ENCODE measurements at places on chromosomes 5 and 9. TPM values are rescaled to one million over a fixed set of nuclear protein-coding genes. Genes with fewer than 3 reads are reported as not detected.

DNA sequence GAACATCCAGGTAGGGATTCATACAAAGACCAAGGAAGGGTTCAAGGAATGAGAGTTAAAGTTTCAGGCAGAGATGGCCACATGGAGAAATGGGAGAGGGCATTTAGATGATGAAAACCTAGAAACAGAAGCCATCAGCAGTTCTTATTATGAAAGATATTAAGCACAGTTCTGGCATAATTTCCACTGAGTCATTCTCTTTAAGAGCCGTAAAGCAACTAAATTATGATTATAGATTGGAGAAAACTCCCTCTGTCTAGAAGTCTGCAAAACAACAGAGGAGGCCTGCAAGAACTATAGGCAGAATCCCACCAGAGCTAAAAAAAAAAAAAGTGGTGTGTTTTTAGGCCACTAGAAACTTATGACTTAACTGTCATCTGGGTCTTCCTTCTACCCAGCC, 157.1 kb upstream of the MPDZ start:
- no peak overlapping the region for H3K4me3 ChIP-seq
- H3K36me3 ChIP-seq, result no peaks in the 10 kb centered on the region

GRCh38 chr5:25006237-25006636, 361.5 kb upstream of the CDH10 start:
- H3K27me3 ChIP-seq, result no peaks in the 10 kb centered on the region
- DNase-seq, result no peak
- H3K4me3 ChIP-seq, result no peak overlapping the region
- H3K4me1 ChIP-seq, result no peaks in the 10 kb centered on the region
- no peak overlapping the region for H3K27ac ChIP-seq
- H3K36me3 ChIP-seq, result no peaks in the 10 kb centered on the region

DNA sequence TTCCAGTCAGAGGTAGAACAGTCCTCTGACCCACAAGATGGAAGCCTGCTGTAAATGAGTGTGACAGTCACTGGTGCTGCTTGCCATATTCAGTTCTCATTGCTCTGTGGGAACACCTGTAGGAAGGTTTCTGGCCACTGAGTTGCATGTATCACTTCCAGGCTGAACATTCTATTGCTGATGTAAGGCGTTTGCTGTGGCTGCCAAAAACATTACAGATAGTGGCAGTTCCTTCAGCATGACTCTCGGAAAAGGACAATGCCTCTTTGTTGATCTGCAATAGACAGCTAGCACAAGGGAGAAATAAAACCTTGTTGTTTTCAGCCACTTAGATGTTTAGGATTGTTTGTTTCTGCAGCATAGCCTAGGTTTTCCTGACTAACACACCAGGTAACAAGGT, 217.2 kb downstream of the AGTPBP1 start:
- no peaks in the 10 kb centered on the region for H3K4me1 ChIP-seq
- no peak overlapping the region for H3K27ac ChIP-seq
- H3K27me3 ChIP-seq, result no peaks in the 10 kb centered on the region
- no peak overlapping the region for H3K4me3 ChIP-seq
- DNase-seq, result no peak
- H3K36me3 ChIP-seq, result no peaks in the 10 kb centered on the region

GRCh38 chr5:154395407-154396106, 50.2 kb upstream of the SAP30L start:
- no peaks in the 10 kb centered on the region for H3K4me1 ChIP-seq
- H3K36me3 ChIP-seq, result no peaks in the 10 kb centered on the region
- H3K4me3 ChIP-seq, result no peak overlapping the region

DNA sequence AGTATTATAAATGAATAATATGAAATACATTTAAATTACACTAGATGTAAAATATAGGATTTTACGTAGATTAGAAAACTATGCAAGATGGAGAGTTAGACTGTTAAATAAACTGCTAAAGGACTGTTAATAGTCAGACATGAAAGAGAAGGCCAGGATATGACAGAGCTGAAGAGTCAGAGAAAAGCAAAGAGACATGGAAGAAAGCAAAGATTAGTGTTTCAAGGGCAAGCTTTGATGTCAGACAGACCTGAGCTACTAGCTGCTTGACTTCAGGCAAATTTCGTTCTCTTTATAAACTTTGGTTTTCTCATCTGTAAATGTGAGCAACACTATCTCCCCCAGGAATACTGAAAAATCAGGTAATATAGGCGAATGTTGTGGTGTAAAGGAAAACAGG, 161.3 kb downstream of the RAPGEF6 start:
- H3K27ac ChIP-seq, result no peak overlapping the region
- no peaks in the 10 kb centered on the region for H3K27me3 ChIP-seq
- H3K36me3 ChIP-seq, result peaks cover 1% of the 10 kb centered on the region
- H3K4me3 ChIP-seq, result no peak overlapping the region

DNA sequence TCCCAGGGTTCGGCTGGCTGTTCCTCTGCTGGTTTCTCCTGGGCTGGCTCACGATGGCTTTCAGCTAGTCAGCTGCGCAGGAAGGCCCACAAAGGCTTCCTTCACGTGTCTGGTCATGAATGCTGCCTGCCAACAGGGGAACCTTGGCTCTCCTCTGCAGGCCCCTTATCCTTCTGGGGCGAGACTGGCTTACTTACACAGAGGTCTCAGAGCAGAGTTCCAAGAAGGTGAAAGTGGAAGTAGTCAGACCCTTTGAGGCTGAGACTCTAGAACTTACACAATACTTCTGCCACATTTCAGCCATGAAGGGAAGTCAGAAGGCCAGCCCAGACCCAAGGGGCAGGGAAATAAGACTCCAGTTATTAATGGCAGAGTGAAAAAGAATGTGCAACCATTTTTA, 99.5 kb downstream of the LHFPL2 start:
- H3K4me1 ChIP-seq, result peaks cover 18% of the 10 kb centered on the region
- peaks cover 3% of the 10 kb centered on the region for H3K36me3 ChIP-seq
- H3K27me3 ChIP-seq, result no peaks in the 10 kb centered on the region
- DNase-seq, result no peak
- no peak overlapping the region for H3K27ac ChIP-seq

DNA sequence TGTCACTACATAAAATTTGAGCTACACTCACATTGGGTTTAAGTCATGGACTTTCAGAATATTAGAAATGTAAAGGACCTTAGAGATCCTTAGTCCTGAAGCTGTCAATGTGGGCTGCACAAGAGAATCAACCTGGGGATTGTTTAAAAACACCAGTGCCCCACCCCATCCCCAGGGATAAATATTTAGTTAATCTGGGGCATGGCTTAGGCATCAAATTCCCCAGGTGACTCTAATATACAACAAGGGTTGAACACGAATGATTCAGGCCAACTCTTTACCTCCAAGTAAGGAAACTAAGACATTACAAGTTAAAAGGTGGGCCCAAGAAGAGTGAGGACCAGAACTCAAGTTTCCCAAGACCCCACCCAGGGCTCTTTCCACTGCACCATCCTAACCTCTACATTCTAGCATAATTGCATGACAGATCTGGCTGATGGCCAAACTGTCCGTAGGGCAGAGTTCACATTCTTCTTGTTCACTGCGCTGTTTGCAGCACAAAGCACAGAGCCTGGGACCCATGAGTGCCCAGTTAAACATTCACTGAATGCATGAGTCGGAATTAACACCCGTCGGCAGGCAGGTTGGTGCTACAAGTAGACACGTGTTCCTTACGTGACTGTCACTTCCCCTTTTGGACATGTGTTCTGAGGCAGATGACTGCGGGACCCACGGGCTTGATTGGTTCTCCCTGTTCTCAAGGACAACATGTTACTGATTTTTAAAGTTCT, 25.2 kb downstream of the CYFIP2 start:
- peak; percentile 28 for DNase-seq
- no peaks in the 10 kb centered on the region for H3K27me3 ChIP-seq
- no peak overlapping the region for H3K4me3 ChIP-seq
- H3K36me3 ChIP-seq, result no peaks in the 10 kb centered on the region
- H3K27ac ChIP-seq, result no peak overlapping the region

DNA sequence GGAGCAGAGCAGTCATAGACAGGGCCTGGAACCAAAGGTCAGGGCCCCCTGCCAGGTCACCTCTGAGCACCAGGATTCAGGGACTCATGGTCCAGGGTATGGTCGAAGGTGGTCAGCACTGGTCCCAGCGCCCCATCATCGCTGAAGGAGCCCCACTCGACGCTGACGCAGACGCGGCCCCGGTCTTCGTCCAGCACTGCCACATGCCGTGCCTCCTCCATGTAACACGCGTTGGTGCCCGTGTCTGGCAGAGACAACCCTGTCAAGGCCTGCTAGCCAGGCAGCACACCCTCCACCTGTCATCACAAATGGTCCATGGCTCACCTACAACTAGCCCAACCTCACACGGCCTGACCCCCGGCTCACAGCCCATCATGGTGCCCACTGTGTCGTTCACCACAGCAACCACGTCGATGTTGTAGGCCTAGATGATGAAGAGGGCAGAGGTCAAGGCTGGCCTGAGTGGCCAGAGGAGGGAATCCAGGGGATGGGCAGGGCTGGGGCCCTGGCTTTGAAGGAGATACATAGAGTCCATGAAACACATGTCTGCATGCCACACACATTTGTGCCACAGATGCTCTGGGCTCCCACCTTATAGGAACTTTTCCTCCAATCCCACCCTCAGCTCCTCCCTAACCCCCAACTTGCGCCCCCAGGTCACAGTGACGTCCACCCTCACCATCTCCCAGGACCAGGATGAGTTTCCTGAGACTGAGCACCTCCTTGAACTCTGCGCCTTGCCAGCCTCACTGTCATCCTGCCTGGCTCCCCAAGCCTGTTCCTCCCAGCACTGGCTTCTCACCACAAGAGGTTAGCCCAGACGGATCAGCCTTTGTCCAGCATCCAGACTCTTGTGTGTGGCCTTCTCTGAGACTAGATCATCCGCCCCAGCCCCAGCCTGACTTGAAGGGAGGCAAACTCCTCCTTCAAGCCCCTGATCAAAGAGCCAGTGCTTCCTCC, 9.5 kb downstream of the HK3 start:
- H3K36me3 ChIP-seq, result no peaks in the 10 kb centered on the region
- no peak overlapping the region for H3K4me3 ChIP-seq
- H3K27me3 ChIP-seq, result peaks cover 17% of the 10 kb centered on the region
- H3K4me1 ChIP-seq, result no peaks in the 10 kb centered on the region
- DNase-seq, result no peak

- no peak overlapping the region for H3K27ac ChIP-seq
- peaks cover 22% of the 10 kb centered on the region for H3K4me1 ChIP-seq
- no peak for DNase-seq
- H3K36me3 ChIP-seq, result no peaks in the 10 kb centered on the region
- no peaks in the 10 kb centered on the region for H3K27me3 ChIP-seq
Observed at GRCh38 chr5:68261169-68261568, 45.6 kb downstream of the PIK3R1 start.

Gene BTNL9
- not detected for total RNA-seq

Measured in fibroblast of lung (primary cell).